ENCODE measurements at places on chromosomes 2 and 18.
A peak's percentile ranks its signal among the peaks of the same experiment; 100 is the strongest.

DNA sequence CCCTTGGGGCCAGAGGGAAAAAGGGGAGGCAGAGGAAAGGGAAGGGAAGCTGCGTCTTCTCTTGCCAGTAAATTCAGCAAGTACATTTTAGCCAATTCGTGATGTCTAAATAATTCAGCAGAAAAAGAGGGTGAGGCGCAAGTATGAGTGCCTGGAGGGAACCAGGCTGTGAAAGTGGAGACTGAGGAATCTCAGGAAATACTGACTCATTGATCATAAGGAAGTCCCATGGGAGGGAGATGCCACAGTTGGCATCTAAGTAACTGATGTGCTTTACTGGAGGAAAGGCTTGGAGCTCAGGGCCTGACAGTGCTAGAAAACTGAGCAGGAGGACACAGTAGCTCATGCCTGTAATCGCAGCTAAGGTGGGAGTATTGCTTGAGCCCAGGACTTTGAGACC is 31.1 kb downstream of the KIF5C start:
- no peak for DNase-seq

- DNase-seq, result peak; percentile 76
These were observed 893.8 kb upstream of the CELF4 start for GRCh38 chr18:38459131-38459994.

- DNase-seq, result no peak
These were observed 79.0 kb downstream of the ALPK2 start for GRCh38 chr18:58549814-58550339.

DNA sequence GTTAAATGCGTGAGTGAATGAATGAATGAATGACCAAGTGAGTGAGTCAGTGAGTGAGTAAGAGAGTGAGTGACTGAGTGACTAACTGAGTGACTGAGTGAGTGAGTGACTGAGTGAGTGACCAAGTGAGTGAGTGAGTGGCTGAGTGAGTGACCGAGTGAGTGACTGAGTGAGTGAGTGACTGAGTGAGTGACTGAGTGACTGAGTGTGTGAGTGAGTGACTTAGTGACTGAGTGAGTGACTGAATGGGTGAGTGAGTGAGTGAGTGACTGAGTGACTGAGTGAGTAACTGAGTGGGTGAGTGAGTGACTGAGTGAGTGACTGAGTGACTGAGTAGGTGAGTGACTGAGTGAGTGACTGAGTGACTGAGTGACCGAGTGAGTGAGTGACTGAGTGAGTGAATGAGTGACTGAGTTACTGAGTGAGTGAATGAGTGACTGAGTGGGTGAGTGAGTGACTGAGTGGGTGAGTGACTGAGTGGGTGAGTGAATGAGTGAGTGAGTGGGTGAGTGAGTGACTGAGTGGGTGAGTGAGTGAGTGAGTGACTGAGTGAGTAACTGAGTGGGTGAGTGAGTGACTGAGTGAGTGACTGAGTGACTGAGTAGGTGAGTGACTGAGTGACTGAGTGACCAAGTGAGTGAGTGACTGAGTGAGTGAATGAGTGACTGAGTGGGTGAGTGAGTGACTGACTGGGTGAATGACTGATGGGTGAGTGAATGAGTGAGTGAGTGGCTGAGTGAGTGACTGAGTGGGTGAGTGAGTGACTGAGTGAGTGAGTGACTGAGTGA is 11.3 kb downstream of the MAL start:
- DNase-seq, result no peak

DNA sequence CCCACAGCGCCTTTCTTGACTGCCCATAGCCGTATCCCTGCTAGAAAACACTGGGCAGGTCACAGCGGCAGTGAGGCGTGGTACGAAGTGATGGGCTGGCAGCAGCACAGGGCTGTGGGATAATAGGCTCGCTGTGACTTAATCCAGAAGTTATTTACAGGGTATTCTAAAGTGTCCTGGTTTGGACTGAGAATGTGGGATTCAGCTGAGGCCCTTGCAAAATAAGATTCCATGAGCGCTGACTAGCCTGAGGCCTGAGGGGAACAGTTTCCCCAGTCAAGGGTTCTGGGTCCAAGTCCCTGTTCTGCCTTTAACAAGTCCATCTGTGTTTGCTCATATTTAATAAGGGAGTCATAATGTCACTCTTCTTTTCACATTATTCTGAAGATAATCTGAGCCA is 34.6 kb downstream of the SETBP1 start:
- DNase-seq, result no peak

GRCh38 chr2:33620-34019 is 12.7 kb downstream of the FAM110C start:
- DNase-seq, result no peak

- no peak for DNase-seq
These were observed 145.0 kb downstream of the ZBTB7C start for GRCh38 chr18:48263914-48264902.

- DNase-seq, result no peak
These were observed 7.5 kb upstream of the COLEC11 start for GRCh38 chr2:3587432-3587831.

- no peak for DNase-seq
These were observed 28.4 kb downstream of the ARHGAP28 start for GRCh38 chr18:6757931-6758330.

DNA sequence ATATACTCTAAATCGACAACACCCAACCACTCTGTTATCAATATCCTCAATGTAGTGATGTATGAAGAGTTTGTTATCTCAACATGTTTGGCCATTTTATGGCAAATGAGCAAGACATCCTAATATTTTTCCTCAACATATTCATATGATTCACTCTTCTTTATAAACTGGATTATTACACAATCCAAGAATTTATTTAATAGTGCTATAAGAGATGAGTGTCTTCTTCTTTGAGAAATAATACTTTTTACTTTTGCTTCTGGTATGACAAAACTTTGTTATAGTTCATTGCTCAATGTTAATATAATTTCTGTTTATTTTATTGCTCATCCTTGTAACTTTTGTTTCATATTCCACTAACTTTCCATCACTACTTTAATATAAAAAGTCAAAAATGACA is 44.3 kb downstream of the SCN9A start:
- no peak for DNase-seq

DNA sequence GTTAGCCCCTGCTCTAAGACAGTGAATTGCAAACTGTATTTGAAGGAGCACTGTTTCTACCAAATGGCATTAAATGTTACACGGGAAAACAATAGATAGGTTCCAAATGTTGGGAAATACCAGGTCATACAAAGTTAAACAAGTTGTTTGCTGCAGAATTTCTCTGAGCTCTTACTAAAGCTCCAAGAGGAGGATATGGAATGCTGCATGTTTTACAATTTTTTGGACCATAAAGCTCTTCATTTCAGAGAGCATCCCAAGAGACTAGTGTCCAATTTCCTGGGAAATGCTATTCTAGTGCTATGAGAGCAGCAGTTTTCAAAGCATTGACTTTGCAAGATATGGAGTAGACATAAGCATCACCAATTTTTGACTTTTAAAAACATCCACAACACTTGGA is 155.6 kb upstream of the CCDC68 start:
- no peak for DNase-seq

DNA sequence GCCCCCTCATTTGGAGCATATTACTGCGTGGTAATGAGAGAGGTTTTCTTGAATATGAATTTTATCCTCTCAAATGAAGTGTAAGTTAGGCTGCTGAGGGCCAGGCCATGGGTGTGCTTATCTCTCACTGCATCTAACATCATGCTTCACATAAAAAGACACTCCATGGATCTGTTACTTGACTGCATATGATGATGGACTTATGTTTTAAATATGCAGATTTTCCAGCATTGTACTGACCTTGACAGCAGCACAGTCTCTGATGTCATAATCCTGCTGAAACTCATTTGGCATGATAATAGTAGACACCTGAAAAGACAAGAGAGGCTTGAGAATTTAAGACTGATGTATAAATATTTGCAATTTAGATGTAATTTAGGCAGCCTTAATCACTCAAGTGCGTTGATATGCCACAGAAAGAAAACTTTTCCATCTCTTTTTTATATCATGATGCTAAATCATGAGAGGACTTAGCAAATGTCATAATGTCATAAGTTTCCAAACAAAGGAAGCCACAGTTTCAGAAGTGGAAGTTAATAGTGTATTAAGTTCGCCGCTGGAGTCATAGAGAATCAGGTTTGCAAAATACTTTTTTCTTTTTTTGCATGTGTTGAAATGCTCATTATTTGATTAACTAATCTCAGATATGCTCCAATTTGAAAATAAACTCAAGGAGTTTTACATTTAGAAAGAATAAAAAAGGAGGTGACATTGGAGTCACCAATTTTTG is 62.7 kb upstream of the CD302 start:
- DNase-seq, result no peak

GRCh38 chr18:60543646-60544045 is 171.1 kb upstream of the MC4R start:
- DNase-seq, result no peak

GRCh38 chr2:9637330-9637729 is 6.5 kb upstream of the YWHAQ start:
- DNase-seq, result no peak

GRCh38 chr18:62186499-62186773 is 420 bp downstream of the PIGN start:
- no peak for DNase-seq

GRCh38 chr2:240598311-240598911 is 11.9 kb downstream of the CAPN10 start:
- DNase-seq, result no peak

GRCh38 chr2:195410074-195410671 is 246.9 kb upstream of the SLC39A10 start:
- DNase-seq, result no peak

DNA sequence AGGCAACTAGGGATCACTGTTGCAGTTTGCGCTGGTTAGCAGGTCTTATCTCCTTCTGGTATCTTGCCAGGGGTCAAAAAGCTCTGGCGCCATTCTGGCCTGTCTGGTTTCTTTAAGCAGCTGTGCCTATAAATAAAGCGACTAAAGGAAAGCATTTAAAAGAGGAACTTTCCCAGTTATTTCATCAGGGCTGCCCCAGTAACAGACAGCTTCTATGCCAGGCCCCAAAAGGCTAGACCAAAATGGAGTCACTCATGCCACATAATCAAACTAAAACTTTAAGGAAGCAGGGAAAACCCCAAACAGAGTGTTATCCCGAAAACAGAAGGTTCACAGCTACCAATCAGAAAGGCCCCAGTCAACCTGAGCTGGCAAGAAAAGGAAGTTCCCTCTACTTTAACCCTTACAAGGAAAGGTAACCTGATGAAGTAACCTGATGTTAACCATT is 41.2 kb upstream of the HNRNPA3 start:
- no peak for DNase-seq

GRCh38 chr2:134208825-134209224 is 45.0 kb upstream of the MGAT5 start:
- no peak for DNase-seq

DNA sequence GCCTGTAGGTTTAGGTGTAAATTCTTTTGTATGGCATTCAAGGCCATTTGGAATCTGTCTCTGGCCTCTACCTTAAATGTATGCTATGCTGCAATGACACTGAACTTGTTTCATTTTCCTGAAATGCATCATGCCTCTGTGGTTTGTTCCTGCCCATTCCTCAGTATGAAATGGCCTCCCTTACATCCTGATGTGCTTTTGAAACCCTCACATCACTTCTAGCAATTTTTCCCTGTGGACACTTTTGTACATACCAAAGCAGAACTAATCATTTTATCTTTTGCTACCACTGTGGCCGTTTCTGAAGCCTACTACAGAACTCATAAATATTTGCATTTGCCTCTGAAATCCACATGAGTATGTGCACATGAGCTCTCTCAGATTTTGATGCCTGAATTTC is 557.2 kb downstream of the ERBB4 start:
- DNase-seq, result no peak

- no peak for DNase-seq
These were observed 85.4 kb downstream of the MAIP1 start for GRCh38 chr2:200040831-200041230.

DNA sequence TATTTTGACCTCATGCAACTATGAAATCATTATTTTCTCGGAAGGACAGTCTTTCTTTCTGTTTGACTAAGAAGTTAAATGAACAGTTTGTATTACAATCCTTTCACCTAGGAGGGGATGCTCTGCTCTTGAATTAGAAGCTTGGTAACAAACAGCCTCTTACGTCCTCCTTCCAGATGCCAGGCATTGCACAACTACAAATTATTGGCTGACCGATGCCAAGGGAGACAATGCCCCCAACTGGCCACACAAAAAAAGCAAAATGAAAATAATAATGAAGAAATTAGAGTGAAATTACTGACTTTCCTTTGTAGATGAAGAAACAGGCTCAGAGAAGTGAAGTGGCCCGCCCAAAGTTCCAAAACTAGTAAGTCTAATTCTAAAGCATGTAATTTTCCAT is 177.9 kb downstream of the CYRIA start:
- no peak for DNase-seq

GRCh38 chr18:25239581-25240419 is 112.2 kb downstream of the ZNF521 start:
- no peak for DNase-seq

DNA sequence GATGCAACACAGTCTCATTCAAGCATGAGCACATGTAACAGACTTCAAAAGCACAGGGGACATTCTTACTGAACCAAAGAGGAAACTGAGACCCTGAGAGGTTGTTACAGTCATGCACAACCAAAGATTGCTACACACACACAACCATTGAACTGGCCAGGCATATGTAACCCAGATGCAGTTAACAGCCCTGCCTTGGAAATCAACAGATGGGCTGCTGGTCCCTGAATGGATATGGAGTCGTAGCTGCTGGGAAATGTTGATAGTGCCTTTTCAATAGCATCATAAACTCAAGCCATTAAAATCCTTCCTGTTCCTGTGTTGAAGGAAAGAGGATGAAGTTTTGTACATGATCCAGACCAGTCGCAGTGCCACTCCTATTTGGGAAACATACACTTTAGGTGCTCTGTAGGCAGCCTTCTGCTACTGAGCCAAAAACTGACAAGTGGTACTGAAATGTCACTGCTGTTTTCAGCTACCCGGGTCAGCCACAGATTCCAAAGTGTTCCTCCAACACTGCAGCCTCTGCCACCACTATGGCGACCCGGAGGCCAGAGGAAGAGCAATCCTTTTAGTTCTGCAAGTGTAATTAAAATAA is 143.9 kb downstream of the CCBE1 start:
- no peak for DNase-seq

DNA sequence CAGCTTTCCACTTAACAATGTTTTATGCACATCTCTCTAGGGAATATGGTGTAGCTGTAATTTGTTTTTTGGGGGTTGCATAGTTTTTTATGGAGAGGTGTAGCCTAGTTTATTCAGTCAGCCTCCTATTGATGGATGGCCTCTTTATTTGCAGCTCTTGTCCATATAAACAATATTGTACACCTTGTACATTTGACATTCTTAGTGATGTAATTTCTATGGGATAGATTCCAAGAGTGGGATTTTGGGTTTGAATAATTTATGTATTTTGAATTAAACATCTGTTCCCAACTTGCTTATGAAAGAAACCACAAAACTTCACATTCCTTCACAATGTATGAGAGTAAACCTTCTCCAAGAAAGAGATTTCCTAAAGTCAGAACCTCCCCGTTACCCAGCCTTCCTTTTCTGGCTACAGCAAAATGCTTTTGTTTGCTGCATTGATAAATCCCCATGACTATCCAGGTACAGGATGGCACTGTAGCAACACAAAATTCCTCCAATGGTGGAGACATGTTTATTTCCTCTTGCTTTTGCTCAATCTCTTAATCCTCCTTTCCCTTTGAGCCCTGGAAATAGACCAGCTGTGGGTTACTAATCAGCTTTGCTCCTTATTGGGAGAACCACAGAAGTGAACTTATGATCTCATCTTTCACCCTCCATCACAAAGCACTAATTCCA is 58.4 kb upstream of the GALR1 start:
- DNase-seq, result no peak

Data from right hindlimb (tissue), 1 donor.